Immature natural killer cell (primary cell): ENCODE measurements at places on chromosomes 7 and 10. TPM values are rescaled to one million over a fixed set of nuclear protein-coding genes. Genes with fewer than 3 reads are reported as not detected.

Gene FASTK
- 49.0 TPM for polyA plus RNA-seq

GRCh38 chr10:57145548-57145947 lies 784.5 kb upstream of the ZWINT start:
- DNase-seq, result no peak

- DNase-seq, result no peak
These were observed at the start of gene VAX1 for GRCh38 chr10:117137911-117138642. Gene VAX1, minus strand, starts transcription at chr10:117138270. Its CDS starts 214 bp downstream, at chr10:117138056.

DNA sequence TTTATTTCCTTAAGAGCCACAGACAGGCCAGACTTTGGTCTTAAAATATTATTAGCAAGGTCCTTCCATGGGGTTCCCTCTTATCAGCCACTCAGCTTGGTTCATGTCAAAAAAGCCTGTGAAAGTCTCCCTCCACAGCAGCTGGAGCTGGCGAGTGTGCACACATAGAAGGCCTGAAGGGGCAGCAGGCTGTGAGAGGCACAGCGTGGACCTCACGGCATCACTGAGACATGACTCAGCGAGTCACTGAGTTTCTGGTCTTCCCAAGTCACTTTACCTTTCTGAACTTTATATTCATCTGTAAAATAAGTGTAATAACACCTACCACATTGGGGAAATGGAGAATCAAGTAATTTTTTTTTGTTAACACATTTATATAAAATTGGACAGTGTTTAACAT lies 8.7 kb downstream of the TAF3 start:
- DNase-seq, result no peak

Gene ETV1
- not detected for polyA plus RNA-seq

Gene C10orf71
- not detected for polyA plus RNA-seq

Gene LRCH4
- 78.9 TPM for polyA plus RNA-seq

- no peak for DNase-seq
These were observed 32.5 kb downstream of the ARHGAP22 start for GRCh38 chr10:48572414-48572813.

- DNase-seq, result no peak
These were observed 22.2 kb downstream of the ENTPD7 start for GRCh38 chr10:99681553-99681952.
